Activated CD4-positive, alpha-beta T cell treated with anti-CD3 and anti-CD28 coated beads for 4 hours (primary cell): ENCODE measurements at places on chromosomes 12 and 14.

- no peak for DNase-seq
Measured at GRCh38 chr12:53225635-53226424, 6.2 kb downstream of the RARG start.

- DNase-seq: no peak
Measured at GRCh38 chr12:92595663-92596062, 107.1 kb upstream of the PLEKHG7 start.

DNA sequence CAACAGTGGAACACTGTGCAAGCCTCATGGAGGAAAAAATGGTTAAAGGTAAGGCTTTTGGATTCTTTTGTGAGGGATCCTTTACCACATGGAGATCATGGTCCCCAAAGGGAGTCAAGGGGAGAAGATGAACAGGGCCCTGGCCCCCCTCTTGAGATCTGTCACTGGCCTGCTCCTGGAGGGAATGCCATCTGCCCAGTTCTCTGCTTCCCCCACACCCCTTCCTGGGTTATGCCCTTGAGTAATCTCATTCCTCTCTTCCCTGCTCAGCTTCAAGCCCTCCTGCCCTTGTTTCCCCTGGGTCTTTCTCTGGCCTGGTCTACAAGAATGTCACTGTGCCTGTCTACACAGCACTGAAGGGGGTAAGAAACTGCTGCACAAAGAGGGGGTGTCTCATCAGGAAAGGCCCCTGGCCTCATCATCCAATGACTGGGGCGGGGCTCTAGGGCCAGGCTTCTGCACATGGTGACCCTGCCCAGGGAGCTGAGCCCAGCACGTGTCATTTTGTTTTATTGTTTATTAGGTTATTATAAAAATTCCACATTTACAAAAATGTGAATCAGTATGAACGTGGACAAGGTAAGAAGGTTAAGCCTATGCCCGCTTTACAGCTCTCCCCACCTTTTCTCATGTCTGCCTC is 30.3 kb downstream of the PIGH start:
- DNase-seq: no peak

- no peak for DNase-seq
Measured at GRCh38 chr12:88258396-88258795, 116.3 kb downstream of the TMTC3 start.

DNA sequence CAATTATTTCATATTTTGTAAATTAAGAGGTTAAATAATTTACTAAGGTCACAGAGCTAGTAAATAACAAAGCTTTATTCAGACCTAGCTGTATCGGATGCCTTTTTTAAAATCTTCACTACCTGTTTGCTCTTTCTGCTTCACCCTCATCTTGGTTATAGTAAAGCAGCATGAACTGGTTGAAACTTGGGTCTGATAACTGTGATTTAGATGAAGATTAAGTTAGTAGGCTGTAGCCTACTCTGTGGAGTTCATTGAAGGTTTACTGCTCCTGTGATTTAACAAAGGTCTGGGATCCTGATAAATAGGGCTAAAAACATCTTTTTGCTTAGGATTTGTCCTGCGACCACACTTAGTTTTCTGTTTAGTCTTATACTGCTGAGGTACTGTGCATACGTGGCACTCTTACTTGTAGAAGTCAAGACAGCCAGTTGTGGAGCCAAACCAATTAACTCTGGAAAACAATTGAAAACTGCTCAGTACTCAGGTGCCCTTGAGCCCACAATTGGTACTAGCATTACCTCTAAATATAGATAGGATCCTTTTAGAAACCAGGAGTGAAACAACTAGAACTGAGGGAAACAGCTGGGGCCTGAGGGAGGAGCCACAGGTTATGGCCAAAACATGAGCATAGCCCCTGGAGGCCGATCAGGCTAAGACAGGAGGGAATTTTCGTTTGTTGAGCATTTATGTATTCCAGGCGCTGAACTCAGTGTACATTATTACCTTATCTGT is 2.3 kb downstream of the SPATS2 start:
- no peak for DNase-seq
